Stomach (tissue), 19 donors: ENCODE measurements at places on chromosomes 1 and 21.

DNA sequence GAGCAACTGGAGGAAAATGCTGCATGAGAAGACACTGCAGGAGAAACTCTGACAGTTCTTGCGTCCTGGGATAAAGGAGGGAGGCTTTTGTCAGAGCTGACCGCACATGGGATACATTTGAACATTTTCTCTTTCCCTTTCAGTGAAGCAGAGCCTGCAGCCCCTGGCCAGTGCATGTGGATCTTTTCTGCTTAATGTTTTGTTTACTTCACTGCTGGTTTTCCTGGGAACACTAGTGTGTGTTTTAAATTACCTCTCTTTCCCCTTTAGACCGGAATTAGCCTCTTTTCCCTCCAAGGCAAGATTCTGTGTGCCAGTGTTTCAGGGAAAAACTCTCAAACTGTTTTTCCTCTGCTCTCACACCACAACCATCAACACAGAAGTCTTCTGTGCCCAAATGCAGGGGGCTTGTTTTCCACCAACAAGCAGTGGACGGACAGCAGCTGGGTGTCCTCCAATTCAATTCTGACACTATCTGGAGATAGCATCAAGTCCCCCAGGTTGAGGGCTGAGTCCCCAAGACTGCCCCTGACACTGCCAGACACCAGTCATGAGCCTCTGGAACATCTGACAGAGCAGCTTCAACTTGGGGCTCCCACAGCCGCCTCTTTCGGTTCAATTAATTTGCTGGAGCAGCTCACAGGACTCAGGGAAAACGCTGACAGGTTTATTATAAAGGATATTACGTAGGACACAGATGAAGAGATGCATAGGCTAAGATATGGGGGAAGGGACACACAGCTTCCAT, 136.2 kb downstream of the RHOU start:
- peak; percentile 63 for DNase-seq

- DNase-seq: peak; percentile 27
These were observed at the start of gene GPR153 for GRCh38 chr1:6260961-6261614. Gene GPR153 (minus strand): TSS chr1:6261098. CDS start chr1:6254905, 6,193 bp downstream.

DNA sequence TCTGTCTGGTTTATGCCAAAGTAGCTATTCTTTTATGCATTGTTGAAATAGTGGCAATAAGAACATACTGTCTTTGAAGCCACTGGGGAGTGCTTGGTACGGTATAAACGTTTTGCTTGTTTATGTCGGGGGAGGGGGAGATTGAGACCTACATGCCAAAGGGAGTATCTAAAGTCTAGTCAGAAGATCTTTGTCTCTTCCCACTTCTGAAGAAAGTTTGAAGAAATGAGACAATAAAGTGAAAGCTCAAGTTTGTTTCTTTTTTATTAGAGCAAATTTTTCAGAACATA, 6.8 kb downstream of the AKIRIN1 start:
- DNase-seq: no peak

DNA sequence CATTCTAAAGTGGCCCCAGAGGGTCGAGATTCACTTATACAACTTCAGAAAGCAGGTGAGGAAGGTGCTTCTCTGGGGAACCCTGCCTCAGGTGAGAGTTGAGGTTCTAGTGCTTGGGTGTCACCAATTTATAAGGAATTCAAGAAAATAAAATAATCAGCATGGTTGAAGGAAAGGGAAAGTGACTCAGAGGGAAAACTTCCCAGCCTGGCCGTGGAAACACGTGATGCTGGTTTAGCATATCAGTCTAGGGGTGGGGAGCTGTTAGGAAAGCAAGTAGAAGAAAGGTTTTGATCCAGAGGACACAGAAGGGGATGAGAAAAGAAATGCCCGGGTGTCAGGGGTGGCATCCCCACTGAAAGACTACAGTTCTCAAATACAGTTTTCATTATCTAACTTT, 37.7 kb upstream of the TMEM125 start:
- DNase-seq: no peak

DNA sequence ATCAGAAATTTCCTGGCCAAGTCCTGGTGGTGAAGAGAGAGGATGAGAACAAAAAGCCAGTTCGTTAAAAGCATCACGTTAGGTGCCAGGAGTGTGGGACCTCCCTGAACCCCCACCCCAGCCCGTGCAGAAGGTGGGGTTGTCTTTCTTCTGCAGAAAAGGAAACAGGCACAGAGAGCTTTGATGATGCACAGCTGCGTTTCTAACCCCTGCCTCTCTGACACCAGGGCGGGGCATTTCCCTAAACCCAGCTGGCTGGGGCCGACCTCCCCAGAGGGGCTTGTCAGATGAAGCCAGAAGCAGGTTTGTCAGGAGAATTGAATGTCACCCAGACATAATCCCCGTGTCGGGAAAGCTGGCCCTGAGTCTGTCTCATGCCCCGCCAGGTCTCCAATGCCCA, 189.3 kb upstream of the EDN2 start:
- no peak for DNase-seq

- no peak for DNase-seq
These were observed 48.5 kb upstream of the S1PR1 start for GRCh38 chr1:101188331-101188730.

DNA sequence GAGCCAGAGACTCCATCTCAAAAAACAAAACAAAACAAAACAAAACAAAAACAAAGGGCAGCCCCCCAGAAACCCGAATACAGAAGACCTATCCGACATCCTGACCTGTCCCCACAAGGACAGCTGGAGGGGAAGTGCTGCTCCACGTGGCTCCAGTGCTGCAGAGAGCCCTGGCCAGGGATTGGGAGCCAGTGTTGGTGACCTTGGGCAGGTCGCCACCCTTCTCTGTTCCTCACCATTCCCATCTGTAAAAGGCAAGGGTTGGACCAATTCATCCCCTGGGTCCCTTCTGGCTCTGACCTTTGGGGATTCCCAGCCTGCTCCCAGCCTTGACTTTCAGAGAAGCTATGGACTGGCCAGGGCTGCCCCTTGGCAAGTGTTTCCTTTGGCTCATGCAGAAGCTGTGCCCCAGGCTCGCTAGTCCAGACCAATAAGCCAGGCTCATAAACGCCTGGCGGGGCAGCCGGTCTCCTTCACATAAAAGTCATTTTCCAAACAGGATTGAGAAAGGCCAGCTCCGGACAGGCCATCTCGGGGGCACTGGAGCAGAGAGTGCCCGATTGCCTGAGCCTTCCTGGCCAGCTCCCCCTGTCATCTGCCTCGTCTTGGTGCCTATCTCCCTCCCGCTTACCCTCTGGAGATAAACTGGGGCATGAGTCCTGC, 20.0 kb upstream of the PADI1 start:
- DNase-seq: no peak

GRCh38 chr1:244964112-244964971, 100.0 kb upstream of the HNRNPU start:
- peak; percentile 31 for DNase-seq

DNA sequence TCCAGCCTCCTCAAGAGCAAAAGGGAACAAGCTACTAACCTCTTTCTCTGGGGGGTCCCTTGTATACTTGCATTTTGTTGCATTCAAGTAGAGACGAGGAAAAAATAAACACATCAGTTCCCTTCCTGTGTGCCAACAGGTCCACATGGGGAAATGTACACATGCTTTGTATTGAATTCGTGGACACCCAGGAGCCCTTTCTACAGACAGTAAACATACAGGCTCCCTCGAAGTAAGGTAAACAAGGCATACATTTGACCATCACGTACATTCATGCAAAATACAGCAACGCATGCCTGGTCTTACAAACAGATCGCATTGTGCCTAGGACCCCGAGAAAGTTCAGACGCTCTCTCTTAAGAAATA, 1.1 kb downstream of the KCND3 start:
- DNase-seq: no peak

GRCh38 chr1:237199026-237199425, 157.0 kb downstream of the RYR2 start:
- DNase-seq: no peak

GRCh38 chr1:115656461-115657077, 14.8 kb downstream of the VANGL1 start:
- DNase-seq: no peak

- no peak for DNase-seq
These were observed 7.1 kb downstream of the FNDC7 start for GRCh38 chr1:108719656-108720435.

GRCh38 chr1:245812278-245812677, 657.5 kb downstream of the KIF26B start:
- DNase-seq: no peak

DNA sequence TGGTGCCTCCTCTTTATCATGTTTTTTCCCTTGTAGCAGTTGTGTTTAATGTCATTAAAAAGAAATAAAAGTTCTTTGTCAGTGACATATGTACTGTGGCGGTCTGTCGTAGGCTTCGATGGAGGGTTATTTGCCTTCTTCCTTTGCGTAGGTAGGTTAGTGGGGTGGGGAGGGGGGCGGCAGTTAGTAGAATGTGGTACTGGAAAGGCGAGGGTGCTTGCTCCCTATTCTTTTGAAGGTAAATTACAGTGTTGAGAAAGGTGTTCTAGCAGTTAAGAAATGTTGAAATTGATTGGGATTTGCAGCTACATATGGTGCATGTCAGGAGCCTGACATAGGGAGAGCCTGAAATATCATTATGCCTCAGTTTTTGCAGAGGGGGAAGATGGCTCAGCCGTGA, 11.9 kb downstream of the FNDC5 start:
- no peak for DNase-seq

- DNase-seq: no peak
These were observed 953.0 kb downstream of the AMY1C start for GRCh38 chr1:104702731-104703130.

DNA sequence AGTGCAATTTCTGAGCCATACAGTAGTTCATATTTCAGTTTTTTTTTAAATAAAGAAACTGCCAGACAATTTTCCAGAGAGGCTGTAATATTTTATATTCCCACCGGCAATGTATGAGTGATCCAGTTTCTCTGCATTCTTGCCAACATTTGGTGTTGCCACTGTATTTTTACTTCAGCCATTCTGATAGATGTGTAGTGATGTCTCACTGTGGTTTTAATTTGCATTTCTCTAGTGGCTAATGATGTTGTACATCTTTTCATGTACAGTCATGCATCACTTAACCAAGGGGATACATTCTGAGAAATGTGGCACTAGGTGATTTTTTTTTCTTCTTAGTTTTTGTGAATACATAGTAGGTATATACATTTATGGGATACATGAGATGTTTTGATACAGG, 99.6 kb downstream of the CENPF start:
- DNase-seq: no peak

- no peak for DNase-seq
These were observed 515.1 kb downstream of the OMA1 start for GRCh38 chr1:58031416-58031815.

DNA sequence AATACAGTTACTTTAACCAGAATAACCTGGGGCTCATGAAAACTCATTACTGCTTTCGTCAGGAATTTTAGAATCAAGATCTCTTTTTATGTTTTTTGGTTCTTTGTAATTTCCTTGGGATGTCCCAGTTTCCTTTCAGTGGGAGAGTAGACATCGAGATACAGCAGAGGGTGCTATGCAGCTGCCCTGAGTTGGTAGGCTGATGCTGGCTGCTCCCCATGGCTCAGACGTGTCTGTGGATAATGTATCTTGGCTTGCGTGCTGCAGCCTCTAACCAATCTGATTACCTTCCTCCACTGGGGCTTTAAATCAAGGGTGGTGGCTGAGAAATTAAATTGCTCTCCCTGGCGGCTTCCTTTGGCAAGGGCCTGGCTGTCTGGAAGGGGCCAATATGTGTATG, 253.7 kb downstream of the CACNA1E start:
- DNase-seq: no peak

DNA sequence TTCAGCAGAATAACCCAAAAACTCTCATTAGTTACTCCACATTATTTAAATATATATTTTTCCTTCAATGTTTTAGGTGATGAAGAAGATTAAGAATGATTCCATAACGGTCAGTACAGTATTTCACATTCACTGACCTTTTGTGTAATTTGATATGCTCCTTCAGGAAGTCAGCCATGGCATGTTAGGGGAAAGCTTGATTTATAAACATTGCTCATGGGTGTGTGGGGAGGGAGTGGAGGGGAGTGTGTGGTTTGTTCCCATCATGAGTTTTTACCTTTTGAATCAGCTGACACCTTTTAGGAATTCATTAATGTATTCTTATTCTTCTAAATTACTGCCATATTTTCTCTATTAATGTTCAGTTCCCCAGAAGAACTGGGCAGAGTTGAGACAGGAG, 240.2 kb downstream of the ATG4C start:
- no peak for DNase-seq

- no peak for DNase-seq
These were observed 130.4 kb downstream of the HS2ST1 start for GRCh38 chr1:87044840-87045239.

DNA sequence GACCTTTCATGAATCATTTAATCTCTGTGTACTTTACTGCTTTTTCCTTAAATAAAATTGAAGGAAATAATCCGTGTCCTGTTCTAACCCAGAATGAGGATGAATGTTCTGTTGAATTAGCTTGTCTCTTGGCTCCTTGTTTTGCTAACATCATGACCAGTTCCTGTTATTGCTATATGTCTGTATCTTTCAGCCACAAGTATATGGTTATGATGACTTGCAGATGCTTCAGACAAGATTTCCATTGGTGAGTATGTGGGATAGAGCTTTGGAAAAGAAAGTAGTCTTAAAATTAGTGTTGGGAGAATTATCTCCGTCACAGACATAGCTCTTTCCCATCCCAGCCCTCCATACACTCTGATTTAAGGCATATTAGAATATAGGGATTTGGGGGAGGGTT, 13.6 kb upstream of the HAX1 start:
- DNase-seq: no peak

GRCh38 chr1:87812871-87813577, 484.3 kb downstream of the LMO4 start:
- no peak for DNase-seq

DNA sequence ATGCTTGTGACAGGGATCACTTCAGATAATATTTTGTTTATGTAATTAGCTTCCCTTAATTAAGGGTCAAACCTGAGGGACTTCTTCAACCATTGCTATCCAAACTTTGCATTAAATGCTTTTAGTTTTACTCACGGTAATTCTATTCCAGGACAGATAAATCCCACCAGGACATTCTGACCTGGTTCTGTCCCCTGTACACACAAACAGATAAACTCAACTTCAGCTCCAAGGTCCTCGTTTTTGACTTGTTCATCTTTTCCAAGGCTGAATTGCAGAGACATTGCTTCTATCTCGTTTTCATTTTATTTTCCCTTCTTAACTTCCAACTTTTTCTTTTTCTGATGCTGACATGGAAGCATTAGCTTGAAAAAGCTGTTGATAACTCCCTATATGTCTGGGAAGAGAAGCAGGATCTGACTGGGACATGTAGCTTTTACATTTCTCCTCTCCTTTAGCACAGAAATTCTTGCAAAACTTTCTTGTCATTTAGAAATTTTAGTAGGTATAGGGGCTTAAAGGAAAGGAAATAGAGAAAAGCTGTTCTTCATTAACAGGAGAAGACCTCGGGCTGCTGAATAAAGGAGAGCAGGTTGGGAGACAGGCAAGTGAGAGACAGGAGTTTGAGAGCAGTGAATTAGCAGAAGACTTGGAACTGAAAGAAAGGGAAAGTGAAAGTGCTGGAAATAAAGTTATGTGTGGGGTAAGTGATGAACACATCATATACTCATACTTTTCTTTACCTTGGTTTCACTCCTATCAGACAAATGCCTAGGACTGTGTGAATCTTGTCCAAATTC, 231.7 kb upstream of the B3GALT2 start:
- no peak for DNase-seq
